ENCODE measurements at places on chromosomes 12 and 14.

GRCh38 chr12:101111441-101111840 is 98.6 kb downstream of the SLC5A8 start:
- no peak for DNase-seq

DNA sequence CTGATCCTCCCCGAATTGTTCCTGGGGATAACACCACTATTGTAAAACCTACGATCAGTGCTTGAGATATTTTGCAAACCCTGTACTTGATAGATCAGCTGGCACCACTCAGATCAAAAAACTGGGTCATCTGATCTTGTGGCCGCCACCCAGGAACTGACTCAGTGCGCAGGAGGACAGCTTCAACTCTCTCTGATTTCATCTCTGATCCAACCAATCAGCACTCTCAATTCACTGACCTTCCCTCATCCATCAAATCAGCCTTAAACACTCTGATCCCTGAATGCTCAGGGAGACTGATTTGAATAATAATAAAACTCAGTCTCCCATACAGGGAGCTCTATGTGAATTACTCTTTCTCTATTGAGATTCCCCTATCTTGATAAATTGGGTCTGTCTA is 4.2 kb upstream of the XPOT start:
- DNase-seq, result peak; percentile 49

GRCh38 chr14:62905566-62905965 is 139.7 kb downstream of the KCNH5 start:
- no peak for DNase-seq

DNA sequence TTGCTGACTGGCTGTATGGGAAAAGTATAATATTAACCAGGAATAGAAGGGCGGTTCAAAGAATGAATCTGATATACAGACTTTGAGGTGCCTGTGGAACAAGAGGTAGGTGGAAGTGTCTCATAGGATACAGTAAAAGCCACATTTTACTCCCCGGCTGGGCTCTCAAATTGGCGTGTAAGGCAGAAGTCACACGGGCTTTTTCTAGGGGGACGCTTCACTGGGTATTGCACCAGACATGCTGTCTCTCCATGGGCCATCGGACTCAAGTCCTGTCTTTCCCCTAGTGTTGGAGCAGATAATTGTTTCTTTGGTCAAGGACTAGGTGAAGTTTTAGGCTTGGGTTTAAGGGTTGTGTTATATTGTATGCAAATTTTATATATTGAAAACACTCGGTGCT is 9.1 kb downstream of the TMCC3 start:
- DNase-seq, result no peak

DNA sequence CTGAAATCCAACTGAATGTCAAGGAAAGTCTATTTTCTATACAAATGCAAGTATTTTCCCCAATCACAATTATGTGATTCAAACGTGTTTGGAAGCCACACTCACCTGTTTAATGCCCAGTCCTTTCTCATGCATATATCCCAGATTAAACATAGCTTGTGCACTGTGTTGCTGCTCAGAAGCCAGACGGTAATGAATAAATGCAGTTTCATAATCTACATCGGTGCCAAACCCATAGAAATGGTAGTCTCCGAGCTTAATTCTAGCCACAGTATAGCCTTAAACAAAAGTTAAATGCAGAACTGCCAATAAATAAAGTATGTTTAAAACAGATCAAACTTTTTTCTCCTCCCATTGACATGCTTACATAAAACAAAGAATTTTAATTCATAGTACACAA is 49.5 kb downstream of the SEL1L start:
- DNase-seq, result no peak

- no peak for DNase-seq
These were observed 9.8 kb upstream of the CIPC start for GRCh38 chr14:77088219-77088618.

DNA sequence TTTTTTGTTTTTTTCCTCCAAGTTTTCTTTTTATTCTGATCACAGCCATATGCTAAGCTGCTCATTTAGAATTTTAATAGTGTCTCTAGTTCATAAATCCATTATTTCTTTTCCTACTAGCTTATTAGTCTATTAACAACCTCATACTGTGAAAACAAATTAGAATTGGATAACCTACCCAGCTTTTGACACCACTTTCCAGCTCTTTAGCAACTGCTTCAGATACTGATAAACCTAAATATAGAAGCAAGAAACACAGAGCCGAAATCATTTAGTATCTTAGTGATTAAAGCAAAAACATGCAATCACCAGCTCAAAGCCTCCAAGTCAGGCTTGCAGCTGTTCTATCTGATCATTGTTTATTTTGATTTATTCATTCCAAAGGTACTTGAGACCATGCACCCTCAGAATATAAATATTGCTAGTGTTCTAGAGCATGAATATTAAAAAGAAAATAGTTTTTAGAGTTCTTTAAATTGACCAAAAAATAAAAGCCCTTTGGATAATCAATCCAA is 121.5 kb downstream of the STXBP6 start:
- DNase-seq, result no peak

DNA sequence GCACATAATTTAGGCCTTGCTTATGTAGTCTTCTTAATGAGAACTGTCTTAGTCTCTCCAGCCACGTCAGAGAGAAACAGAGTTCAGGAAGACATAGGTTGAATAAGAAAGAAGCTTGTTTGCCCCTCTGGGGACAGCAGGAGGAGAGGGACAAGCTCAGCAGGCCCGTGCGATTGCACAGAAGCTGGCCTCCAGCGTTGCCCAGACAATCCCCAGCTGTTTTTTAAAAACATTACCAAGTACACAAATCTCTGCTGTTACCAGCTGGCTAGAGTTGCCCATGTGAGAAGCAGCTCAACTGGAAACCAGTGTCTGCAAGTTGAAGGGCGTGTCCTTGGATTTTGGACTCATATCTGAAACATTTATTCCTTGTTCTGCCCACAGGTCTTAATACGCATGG is 232.6 kb downstream of the EFCAB11 start:
- DNase-seq, result peak; percentile 17

DNA sequence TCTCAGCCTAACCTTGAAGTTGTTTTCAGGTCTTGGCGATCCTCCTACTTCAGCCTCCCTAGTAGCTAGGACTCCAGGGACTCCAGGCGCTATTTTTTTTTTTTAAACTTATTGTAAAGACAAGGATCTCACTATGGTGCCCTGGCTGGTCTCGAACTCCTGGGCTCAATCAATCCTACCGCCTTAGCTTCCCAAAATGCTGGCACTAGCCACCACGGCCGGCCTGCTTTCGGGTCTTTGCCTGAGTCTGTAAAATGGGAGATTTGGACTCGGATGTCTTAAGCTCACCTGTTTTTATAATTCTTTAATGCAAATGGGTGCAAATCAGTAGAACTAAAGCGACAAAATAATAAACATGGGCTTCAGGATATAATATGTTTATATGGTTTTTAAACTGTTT is 858 bp upstream of the SYT10 start:
- no peak for DNase-seq

- no peak for DNase-seq
These were observed 164.4 kb downstream of the CAND1 start for GRCh38 chr12:67433385-67434175.

DNA sequence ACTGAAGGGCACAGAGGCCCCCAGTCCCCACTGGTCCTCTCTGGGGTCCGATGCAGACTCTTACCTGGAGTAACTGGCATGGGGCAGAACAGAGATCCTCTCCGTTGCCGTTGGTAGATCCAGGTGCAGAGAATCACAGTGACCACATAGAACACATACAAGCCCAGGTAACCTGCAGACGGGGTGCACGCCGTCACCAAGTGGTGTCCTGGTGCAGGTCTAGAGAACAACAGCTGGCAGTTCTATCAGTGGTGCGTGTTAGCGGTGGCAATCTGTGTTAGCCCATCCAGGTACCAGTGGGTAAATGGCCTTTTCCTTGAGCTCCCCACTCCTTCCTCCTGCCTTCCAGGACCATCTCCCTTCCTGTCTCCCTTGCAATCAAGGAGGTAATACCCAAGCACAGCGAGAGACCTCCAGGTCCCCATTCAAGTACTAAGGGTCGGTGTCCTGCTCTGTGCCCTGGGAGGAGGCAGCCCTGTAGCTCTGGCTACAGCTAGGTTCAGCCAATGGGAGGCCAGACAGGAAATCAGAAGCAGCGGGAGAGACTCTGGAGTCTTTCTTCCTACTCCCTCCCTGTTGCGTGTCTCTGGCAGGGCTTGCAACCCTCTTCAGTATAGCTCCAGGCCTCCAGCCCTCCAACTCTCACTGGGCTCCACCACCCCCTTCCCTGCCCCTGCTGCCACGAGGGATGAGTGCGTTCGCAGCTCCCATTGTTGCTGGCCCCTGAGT is 15.8 kb downstream of the SLC8B1 start:
- no peak for DNase-seq

GRCh38 chr12:68842123-68842522 is 34.1 kb downstream of the MDM2 start:
- DNase-seq, result no peak

GRCh38 chr12:119802472-119802871 is 74.6 kb downstream of the CIT start:
- DNase-seq, result peak; percentile 59

- DNase-seq, result peak; percentile 15
These were observed 612 bp downstream of the TRAPPC6B start for GRCh38 chr14:39169541-39169900.

DNA sequence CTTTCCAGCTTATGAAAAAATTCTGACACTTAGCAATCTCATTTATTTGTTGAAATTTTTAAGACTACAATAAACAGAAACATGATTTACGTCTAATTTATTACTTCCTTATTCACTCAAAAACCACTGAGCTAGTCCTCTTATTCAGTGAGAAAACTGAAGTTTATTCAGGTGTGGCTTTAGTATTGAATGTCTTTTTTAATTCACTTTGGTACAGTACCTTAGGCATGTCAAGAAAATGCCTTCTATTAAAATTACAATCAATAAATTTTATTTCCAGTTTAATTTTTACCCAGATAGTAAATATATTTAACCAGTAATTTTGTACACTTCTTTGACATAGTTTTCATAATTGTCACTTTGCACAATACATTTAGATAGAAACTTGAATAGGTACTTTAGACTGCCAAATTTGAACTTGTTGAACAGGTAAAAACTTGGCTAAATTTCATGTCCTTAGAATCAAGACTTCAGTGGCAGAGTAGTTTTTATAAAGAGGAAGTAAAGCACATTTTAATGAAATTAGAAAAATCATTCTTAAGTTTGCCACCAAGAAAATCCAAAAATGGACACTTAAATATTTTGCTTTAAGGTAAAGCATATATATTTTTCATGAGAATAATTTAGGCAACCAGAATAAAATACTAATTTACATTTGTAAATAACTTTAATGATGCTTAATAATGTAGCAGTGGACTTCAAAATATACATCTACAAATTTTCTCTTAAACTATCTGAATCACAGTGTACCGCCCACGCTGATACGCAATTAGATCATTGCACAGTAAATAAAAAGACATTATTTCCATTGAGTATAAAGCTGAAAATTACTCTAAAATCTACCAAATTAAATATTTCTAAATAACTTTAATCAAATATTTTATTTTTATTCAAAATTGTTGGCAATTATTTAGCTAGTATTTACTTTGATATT is 159.1 kb downstream of the RASSF9 start:
- DNase-seq, result no peak

- DNase-seq, result peak; percentile 74
These were observed 15.9 kb downstream of the PACS2 start for GRCh38 chr14:105330491-105330895.

- peak; percentile 82 for DNase-seq
These were observed 58.6 kb downstream of the TSPAN9 start for GRCh38 chr12:3135522-3136461.

GRCh38 chr14:99800781-99801180 is 7.6 kb downstream of the EML1 start:
- DNase-seq, result no peak

DNA sequence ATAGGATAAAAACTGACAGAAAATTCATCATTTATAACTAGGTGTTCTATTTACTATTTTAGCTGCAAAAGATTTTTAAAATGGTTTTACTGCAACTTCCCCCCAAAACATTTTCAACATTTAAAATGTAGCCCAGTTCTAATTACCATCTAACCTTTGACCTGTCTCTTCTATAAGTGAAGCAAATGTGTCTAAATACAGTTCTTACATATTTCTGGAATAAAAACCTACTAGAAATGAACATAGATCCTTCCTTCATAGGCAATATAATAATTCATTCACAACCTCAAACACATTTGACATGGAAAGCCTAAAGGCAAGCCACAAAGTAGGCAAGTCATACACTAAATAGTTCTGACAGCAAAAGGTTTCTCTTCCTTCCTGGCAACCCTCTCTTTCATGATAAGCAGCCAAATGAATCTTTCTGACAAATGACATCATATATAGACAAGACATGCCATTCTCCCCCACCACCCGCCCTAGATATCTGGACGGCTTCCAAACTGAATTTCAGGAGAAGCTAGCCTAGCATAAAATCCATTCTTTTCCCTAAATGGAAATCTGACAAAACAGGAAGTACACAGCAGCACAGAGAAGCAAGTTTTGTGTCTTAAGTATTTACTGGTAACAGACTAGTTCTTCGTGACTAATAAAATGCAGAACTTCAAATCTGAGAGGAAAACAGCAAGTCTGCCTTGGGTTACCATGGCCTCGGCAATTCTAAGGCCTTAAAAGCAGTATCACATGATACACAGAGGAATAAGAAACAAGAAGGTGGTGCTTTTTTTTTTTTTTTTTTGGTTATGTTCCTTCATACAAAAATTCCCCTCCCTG is 17.2 kb upstream of the ARID4A start:
- DNase-seq, result peak; percentile 64

- no peak for DNase-seq
These were observed 296.4 kb downstream of the DPF3 start for GRCh38 chr14:72597252-72598233.

DNA sequence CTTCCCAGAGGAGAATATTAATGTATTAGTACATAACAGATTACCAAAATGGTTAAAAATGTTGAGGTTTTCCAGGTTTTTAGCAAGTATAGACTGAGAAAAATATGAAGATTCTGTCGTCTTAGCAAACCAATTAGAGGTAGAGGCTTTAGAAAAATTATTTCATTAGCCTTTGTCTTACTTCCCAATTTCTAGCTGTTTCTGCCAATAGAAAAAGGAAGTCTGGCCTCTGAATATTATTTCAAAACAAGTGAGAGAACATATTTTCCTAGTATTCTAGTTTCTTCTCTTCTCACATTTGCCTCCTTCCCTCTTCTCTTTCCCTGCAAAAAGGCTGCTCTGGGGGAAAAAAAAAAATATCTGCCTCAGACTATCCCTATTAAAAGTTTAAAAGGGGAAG is 16.4 kb downstream of the IPO8 start:
- no peak for DNase-seq

GRCh38 chr14:61503167-61503801 is 181.9 kb downstream of the PRKCH start:
- no peak for DNase-seq
